Large intestine (tissue), 12 donors: ENCODE measurements at places on chromosomes 2 and 18. TPM values are rescaled to one million over a fixed set of nuclear protein-coding genes. Genes with fewer than 3 reads are reported as not detected.

- H3K27ac ChIP-seq = no peak overlapping the region
- peaks cover 36% of the 10 kb centered on the region for H3K36me3 ChIP-seq
- no peak overlapping the region for H3K4me3 ChIP-seq
- peaks cover 6% of the 10 kb centered on the region for H3K4me1 ChIP-seq
- no peaks in the 10 kb centered on the region for H3K27me3 ChIP-seq
Measured at GRCh38 chr18:76379226-76380126, 115.6 kb downstream of the ZNF516 start.

DNA sequence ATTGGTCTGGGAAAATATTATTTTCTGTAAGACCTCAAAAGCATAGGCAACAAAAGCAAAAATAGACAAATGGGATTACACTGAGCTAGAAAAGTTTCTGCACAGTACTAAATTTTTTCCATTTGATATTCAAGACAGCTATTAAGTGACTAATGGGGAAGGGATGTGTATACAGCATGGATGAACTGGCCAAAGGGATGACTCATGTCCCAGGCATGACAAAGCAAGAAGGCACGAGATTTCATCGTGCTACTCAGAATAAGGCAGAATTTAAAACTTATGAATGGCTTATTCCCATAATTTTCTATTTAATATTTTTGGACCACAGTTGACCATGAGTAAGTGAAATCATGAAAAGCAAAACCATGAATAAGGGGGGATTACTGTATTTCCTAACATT lies 1250.1 kb upstream of the GYPC start:
- no peaks in the 10 kb centered on the region for H3K4me1 ChIP-seq
- no peak overlapping the region for H3K4me3 ChIP-seq
- no peaks in the 10 kb centered on the region for H3K36me3 ChIP-seq
- no peaks in the 10 kb centered on the region for H3K27me3 ChIP-seq

GRCh38 chr2:226079671-226080181 lies 680.2 kb downstream of the NYAP2 start:
- no peaks in the 10 kb centered on the region for H3K36me3 ChIP-seq
- no peak for DNase-seq
- no peak overlapping the region for H3K4me3 ChIP-seq
- H3K4me1 ChIP-seq = no peaks in the 10 kb centered on the region

DNA sequence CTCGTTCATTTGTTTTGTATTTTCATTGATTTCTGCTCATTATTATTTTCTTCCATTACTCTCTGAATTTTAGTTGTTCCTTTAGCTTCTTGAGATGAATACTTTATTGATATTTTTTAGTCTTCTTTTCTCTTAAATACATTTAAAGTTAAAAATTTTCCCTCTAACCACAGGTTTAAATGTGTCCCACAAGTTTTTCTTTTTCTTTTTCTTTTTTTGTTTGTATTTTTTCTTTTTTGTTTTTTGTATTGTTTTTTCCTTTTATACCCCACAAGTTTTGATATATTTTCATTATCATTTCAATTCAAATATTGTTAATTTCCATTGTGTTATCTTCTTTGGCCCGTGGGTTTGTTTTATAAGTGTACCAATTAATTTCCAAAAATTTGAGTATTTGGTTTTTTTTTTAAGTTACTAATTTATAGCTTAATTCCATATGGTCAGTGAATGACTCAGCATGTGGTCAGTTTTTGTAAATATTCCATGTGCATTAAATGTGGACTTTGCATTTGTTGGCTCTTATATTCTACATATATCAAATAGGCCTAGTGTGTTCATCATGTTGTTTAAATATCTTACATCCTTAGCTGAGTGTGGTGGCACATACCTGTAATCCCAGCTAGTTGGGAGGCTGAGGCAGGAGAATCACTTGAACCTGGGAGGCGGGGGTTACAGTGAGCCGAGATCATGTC lies 16.2 kb downstream of the CENPO start:
- peaks cover 4% of the 10 kb centered on the region for H3K36me3 ChIP-seq
- DNase-seq = no peak
- H3K4me1 ChIP-seq = no peaks in the 10 kb centered on the region
- H3K27me3 ChIP-seq = no peaks in the 10 kb centered on the region
- H3K27ac ChIP-seq = no peak overlapping the region

TNFRSF11A gene
- 21.7 TPM for polyA plus RNA-seq

CDKL4 gene
- polyA plus RNA-seq = 0.10 TPM
